ENCODE measurements at places on chromosomes 3 and 15. TPM values are rescaled to one million over a fixed set of nuclear protein-coding genes. Genes with fewer than 3 reads are reported as not detected.

DNA sequence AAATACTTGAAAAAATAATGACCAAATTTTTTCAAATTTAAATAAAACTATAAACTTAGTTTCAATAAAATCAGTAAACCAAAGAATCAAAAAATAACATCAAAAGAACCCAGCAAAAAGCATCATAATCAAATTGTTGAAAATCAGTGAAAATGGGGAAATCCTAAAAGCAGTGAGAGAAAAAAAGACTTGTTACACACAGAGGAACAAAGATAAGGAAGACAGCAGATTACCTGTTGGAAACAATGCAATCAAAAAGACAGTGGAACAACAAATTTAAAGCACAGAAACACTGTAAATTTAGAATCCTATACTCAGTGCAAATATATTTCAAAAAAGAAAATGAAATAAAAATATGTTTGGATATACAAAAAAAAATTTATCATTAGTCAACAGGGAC lies 156.2 kb upstream of the LMCD1 start:
- no peak for DNase-seq

GRCh38 chr3:17065315-17065714 lies 180.6 kb downstream of the PLCL2 start:
- DNase-seq, result no peak

DNA sequence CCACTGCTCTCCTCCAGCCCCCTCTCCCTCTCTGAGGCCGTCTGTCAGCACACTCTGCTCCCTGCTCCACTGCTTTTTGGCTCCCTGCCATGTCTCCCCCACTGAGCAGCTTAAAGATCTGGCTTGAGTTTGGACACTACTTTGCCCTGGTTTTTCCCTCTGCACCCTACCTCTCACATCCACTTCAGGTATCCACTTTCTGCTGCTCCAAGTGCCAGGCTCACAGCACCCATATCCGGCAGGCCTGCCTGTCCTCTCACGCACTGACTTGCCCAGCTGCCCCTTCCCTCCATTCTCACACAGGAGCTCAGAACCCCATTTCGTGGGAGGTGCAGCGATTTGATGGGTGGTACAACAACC lies 3.7 kb downstream of the DUOX1 start:
- DNase-seq, result no peak

DNA sequence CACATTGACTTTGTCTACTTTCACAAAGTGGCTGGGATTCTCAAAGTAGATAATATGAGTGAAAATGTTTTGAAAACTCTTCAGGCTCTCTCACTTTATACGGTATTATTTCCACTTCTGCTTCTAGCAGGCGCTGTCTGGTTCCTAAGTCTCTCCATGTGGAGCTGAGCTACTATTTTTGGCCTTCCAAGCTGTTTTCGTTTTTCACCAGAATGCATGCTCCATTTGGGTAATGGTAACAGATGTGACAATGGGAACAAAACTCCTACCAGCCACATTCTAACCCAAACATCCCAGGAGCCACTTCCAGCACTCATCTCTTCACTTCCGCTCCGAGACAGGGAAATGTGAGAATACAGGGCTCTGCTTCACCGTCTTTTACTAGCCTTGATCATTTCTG lies 586.7 kb downstream of the NTRK3 start:
- no peak for DNase-seq

GRCh38 chr15:64311566-64311965 lies 44.4 kb downstream of the CSNK1G1 start:
- no peak for DNase-seq

- DNase-seq, result no peak
These were observed 20.7 kb downstream of the ZBTB38 start for GRCh38 chr3:141388823-141389621.

DNA sequence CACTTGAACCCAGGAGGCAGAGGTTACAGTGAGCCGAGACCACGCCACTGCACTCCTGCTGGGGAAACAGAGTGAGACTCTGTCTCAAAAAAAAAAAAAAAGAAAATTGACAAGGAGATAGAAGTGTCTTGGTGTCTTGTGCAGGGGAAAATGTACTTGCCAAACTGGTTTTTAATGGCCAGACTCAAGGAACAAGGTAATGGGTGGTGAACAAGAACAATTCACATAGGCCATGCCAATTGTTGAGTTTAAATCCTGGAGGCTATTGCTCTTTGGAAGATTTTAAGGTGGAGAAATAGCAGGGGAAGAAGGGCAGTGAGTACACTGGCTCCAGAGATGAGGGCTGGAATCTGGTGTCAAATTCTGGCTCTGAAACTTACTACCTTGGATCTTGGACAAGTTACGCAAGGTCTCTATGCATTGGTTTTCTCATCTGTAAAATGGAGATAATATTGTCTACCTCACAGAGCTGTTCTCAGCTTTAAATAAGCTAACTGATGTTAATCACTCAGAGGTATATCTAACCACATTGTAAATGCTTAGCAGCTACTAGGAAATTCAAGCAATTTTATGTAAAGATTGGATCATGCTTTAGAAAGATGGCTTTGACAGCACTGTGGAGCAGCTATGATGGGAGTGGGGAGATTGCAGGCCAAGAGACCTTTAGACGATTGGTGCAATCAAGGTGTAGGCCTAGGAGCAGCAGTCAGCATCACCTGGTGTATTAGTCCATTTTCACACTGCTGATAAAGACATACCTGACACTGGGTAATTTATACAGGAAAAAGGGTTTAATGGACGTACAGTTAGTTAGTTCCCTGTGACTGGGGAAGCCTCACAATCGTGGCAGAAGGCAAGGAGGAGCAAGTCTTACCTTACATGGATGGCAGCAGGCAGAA lies 78.3 kb downstream of the B3GALNT1 start:
- no peak for DNase-seq

- DNase-seq, result no peak
These were observed 28.7 kb downstream of the SIDT1 start for GRCh38 chr3:113560831-113561623.

Gene OR5K2
- not detected for total RNA-seq

Gene CLDN18
- 0.08 TPM for total RNA-seq

Gene ROPN1
- total RNA-seq, result not detected

Gene PLSCR5
- total RNA-seq, result not detected

Gene COL8A1
- total RNA-seq, result 0.13 TPM

Gene KLHL18
- 35.4 TPM for total RNA-seq

Measured in Panc1 (cell line).